ENCODE measurements at places on chromosomes 12 and 14.

DNA sequence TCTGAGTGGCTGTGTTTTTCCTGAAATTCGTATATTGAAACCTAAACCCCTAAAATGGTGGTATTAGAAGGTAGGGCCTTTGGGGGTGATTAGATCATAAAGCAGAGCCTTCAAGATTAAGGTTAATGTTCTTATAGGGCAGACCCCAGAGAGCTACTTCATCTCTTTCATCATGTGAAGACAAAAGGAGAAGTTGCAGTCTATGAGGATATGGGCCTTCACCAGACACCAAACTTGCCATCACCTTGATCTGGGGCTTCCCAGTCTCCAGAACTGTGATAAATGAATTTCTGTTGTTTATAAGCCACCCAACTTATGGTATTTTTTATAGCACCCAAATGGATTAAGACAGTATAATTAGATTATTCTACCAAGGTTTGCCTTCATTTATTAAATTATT is 275.0 kb upstream of the ATP2B1 start:
- no peak for DNase-seq

GRCh38 chr12:107684029-107684795 is 1.4 kb upstream of the PWP1 start:
- DNase-seq, result no peak

DNA sequence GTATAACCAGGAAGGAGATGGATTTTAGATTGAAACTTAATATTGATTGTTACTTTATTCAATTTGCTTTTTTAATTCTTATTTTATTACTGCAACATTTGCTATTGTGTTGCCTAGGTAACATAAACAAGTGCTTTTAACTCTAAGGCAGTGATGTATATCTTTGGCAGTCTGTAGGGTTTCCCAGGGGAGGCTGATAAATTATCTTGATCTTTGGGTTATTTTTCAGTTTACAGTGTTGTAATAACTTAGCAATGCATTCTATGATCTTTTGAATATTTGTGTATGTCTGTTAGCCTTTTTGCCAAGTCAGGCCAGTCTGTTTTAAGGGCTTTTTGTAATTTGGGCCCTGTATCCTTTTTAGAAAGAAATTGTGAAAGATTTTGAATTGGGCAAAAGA is 7.8 kb upstream of the DTD2 start:
- DNase-seq, result no peak

DNA sequence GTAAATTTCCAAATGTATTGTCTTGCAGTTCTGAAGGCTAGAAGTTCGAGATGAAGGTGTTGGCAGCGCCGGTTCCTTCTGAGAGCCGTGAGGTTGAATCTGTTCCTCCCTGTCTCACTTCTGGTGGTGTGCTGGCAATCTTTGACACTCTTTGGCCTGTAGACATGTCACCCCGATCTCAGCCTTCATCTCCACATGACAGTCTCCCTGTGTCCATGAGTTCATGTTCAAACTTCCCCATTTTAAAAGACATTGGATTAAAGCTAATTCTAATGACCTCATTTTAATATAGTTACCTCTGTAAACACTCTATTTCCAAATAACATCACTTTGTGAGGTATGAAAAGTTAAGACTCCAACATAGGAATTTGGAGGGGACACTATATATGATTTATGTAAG is 4.1 kb upstream of the RBM19 start:
- DNase-seq, result no peak

Measured in CD4-positive, alpha-beta T cell treated with Interleukin-4 for 1 hour (primary cell).